ENCODE measurements at places on chromosomes 7 and 10.

DNA sequence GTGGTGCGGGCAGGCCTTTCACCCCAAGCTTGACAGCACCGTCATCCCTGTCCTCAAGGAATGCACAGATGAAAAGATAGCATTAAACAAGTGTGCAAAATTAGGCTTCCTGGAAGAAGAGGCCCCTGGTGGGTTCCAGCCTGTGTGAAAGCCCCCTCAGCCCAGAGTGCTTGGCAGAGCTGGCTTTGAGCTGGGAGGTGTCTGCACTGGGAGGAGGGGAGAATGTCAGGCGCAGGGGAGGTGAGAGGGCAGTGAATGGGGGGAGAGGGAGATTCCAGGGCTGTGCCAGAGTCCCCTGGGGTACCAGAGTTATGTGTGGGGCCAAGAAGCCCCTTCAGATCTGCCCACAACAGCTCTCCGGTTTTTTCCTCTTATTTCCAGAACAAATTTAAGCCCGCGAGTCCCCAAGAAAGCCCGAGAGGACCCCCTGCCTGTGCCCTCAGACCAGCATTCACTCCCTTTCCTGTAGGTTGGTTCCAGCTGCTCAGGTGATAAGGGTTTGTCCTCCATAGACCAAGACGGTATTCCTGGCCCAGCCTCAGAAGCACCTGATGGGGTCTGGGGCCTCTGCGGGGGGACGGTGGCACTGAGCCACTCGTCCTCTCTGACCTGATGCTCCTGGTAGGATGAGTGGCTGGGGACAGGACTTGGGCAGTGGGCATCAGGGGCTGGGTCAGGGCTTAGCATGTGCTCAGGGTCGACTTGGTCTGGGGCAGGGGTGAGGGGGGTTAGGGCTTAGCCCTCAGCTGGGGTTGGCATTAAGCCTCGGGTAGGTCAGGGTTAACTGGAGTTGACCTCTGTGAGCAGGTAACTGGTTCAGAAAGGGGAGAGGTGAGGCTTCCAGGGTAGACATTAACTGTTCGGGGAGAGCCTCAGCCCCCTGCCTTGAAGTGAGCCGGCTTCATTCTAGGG, 43.4 kb downstream of the ADCYAP1R1 start:
- no peak for DNase-seq

GRCh38 chr7:87159538-87159937, 7.3 kb downstream of the DMTF1 start:
- no peak for DNase-seq

DNA sequence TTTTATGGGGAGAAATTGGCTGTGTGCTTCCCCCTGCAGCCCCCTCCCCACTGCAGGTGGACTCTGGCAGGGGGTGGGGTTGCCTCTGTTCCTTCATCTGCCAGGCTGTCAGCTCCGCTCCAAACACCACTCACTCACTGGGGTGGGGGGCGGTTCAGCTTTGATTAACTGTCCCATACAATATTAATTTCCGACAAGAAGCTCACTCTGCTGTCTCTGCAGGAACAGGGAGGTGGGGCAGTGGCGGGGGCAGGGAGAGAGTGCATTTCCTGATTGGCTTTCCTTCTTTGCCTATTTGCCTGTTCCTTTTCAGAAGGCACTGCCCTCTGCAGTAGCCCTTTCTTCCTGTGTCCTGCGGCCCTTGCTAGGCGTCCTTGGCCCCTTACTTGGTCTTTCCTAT, 500.8 kb downstream of the PLXNA4 start:
- DNase-seq = no peak

GRCh38 chr10:85532773-85533172, 833.8 kb downstream of the GRID1 start:
- no peak for DNase-seq

- DNase-seq = no peak
Measured at GRCh38 chr7:116786791-116787443, 75.5 kb upstream of the CAPZA2 start.

- no peak for DNase-seq
Measured at GRCh38 chr7:114934713-114935112, 12.8 kb downstream of the MDFIC start.

All from NCI-H524 treated with DMSO at 0.1 percent for 48 hours (cell line).